ENCODE measurements at places on chromosomes 2 and 18.

DNA sequence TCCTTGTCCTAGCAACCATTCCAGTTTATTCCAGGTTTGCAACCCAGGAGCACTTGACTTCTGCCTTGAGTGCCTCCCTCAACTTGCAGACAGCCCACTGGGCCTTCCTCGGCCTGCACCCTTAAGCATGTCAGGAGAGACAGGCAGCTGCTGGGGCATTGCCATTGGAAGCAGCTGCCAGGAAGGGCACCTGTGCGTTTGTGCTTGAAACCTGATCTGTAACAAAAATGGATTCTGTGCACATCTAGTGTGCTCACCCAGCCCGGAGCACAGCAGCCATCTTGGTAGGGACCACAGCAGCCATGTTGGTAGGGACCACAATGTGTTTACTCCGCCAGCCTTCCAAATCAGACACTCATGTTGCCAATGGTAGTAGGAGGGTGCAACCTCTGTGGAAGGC lies 44.3 kb upstream of the GLI2 start:
- DNase-seq, result no peak

- DNase-seq, result no peak
Observed at GRCh38 chr18:50409236-50409635, 34.4 kb downstream of the SKA1 start.

DNA sequence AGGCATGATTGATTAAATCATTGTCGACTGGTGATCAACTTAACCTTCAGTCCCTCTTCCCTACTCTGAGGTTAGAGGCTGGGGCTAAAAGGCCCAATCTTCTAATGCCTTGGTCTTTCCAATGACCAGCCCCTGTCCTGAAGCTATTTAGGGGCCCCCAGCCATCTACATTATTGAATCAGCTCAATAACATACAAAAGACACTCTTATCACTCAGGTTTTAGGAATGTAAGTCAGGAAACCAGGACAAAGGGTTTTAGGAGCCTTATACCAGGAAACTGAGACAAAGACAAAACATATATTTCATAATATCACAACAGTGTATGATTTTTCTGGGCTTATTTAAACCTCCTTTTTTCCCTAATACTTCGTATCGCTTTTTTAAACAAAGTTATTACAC lies 198.6 kb downstream of the RNF152 start:
- no peak for DNase-seq

GRCh38 chr2:232588680-232589585 lies 38.4 kb downstream of the EIF4E2 start:
- no peak for DNase-seq

GRCh38 chr2:88967844-88968243 lies 276.4 kb downstream of the RPIA start:
- no peak for DNase-seq

DNA sequence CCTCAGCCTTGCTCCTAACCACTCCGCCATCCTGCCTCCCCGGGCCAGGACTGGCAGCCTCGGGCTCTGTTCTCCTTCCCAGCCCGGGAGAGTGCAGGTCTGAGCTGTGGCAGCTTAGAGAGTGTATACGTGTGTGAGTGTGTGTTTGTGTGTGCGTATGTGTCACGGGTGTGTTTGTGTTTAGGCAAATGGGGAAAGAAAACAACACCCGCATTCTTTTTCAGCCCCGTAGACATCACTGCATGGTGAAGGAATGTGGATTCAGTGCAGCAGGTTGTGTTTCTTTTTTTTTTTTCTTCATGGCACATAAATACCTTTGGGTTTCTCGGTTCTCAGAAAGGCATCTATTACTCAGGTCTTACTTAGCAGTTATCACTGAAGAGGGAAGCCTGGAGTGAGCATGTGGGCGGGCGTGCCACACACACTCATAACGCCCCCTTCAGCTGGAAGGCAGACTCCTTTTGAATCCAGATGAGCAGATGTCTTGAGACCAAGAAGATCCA lies 44.2 kb downstream of the GLI2 start:
- no peak for DNase-seq

GRCh38 chr2:201939453-201939941 lies 94.2 kb upstream of the FZD7 start:
- no peak for DNase-seq
